ENCODE measurements at places on chromosomes 7 and 10.

GRCh38 chr7:154409703-154410311, 357.6 kb downstream of the DPP6 start:
- no peak for DNase-seq

- DNase-seq, result no peak
Measured at GRCh38 chr10:128468462-128468861, 342.2 kb upstream of the MKI67 start.

DNA sequence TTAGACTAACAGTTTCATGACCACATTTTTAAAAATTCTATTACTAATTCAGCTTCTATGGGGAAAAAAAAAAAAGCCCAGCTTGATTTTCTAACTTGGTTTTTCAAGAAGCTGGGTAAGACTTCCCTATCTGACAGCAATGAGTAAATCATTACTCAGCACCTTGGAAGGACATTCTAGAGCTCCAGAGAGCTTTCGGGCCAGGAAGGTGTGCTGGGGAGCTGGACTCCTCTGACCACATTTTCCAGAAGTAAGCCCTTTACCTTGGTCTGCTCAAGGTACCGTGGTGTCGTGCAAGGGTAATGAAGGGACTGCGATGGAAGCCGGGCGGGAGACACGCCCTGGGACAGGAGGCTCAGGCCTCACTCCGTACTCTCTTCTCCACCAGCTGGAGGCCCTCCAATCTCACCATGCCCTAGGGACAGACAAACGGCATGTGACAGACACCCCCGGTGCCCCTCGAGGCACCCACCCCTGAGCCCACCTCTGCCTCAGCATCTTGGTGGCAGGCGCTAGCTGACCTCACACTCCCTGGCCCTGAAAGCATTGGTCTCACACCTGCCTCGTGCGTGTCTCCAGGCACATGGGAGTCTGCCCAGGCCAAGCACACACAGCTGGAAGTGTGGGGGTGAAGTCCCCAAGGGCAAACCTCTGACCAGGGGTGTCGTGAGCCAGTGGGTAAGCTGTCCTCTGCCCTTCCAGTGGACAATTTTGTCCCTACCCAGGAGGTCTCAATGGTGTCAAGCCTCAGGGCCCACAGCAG, 152.1 kb downstream of the OAT start:
- no peak for DNase-seq

GRCh38 chr10:78570633-78571235, 498.0 kb upstream of the ZMIZ1 start:
- no peak for DNase-seq

- DNase-seq, result no peak
Measured at GRCh38 chr7:21902240-21902639, 43.5 kb downstream of the CDCA7L start.

DNA sequence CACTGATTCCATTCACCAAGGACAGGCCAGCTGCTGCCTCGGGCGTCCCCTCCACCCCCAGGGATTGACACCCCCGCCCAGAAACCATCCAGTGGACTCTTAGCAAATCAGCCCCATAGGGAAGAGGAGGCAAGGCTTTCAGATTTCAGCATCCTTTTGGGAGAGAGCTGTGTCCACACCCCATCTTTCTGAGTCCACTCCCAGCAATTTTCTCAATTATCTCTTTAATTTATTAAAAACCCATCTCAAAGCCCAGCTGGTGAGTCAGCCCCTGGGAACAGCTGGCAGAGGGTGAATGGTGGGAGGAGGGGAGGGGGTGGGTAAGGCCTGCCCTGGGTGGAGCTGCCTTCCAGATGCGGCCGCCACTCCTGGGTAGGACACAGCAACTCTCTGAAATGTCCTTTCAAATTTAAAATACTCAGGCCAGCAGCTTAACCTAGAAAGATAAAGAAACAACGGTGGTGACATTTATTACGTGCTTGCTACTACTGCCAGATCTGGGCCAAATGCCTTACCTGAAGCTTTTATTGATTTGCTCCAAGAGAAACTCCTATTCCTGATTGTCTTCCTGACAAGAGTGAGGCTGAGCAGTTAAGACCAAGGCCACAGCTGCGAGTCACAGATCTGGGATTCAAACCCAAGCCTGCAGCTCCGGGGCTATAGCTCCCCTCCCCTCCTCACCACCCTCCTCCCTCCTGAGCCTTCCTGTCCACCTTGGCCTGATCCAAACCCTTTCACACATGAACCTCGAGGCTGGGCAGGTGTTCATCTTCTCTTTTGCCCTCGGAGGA, 120.4 kb downstream of the RGS10 start:
- no peak for DNase-seq

Measured in glomerular endothelial cell (primary cell).